ENCODE measurements at places on chromosomes 13 and 19. TPM values are rescaled to one million over a fixed set of nuclear protein-coding genes. Genes with fewer than 3 reads are reported as not detected.

CDX2 gene
- total RNA-seq: 0.15 TPM

SYDE1 gene
- total RNA-seq: not detected

TPTE2 gene
- total RNA-seq: 0.96 TPM

AZU1 gene
- total RNA-seq: not detected

GNG7 gene
- total RNA-seq: 14.0 TPM

ZNF682 gene
- total RNA-seq: 0.98 TPM

KLHL1 gene
- total RNA-seq: 0.05 TPM

SWSAP1 gene
- total RNA-seq: 3.0 TPM

ZSCAN1 gene
- total RNA-seq: not detected

PSG3 gene
- not detected for total RNA-seq

PGLYRP2 gene
- 0.26 TPM for total RNA-seq

SIGLEC10 gene
- 13.3 TPM for total RNA-seq

ZNF600 gene
- 12.0 TPM for total RNA-seq

LSM14A gene
- total RNA-seq: 89.5 TPM

POU4F1 gene
- total RNA-seq: 0.05 TPM

ZNF763 gene
- 0.66 TPM for total RNA-seq

HNRNPA1L2 gene
- 6.9 TPM for total RNA-seq

IL4I1 gene
- 80.0 TPM for total RNA-seq

DCAF15 gene
- total RNA-seq: 63.4 TPM

C5AR1 gene
- total RNA-seq: 0.26 TPM

CD33 gene
- total RNA-seq: 0.66 TPM

ZNF549 gene
- total RNA-seq: 1.8 TPM

GET3 gene
- 84.0 TPM for total RNA-seq

Data from GM12878 (cell line).